Stimulated activated CD8-positive, alpha-beta memory T cell treated with anti-CD3 and anti-CD28 coated beads, Interleukin-2, amount 100 ng/mL, for 48 hours (primary cell): ENCODE measurements at places on chromosomes 16 and 17.

DNA sequence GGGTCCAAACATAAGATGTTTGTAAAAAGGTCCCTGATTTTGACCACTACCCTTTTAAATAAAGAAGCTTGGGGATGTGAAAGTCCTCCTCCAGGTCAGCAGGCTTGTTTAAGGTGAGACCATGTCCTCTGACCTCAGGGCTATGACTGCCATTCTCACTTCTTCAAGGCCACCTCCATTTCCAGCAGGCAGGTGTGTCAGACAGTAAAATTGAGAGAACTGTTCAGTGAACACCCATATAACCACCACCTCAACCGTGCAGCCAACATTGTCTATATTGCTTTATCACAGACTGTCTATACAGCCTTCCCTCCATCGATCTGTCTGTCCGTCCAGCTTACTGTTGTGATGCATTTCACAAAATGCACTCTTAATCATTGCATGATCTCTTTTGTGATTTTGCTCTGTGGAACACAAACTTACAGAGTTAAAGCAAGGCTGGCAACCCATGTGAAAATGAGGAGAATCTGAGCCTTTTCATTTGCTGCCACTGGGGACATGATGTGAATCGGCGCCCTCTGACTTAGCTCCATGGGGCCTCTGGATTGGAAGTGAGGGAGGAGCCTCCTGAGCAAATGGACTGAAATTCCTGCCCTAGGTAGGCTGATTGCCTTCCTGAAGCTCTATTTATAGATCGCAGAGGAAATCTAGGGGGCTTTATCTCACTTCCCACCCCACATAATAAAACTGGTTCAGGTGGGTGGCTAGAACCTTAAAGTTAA, 53.8 kb downstream of the ZNRF1 start:
- DNase-seq, result no peak

GRCh38 chr16:5314377-5314776, 216.8 kb upstream of the EEF2KMT start:
- no peak for DNase-seq

DNA sequence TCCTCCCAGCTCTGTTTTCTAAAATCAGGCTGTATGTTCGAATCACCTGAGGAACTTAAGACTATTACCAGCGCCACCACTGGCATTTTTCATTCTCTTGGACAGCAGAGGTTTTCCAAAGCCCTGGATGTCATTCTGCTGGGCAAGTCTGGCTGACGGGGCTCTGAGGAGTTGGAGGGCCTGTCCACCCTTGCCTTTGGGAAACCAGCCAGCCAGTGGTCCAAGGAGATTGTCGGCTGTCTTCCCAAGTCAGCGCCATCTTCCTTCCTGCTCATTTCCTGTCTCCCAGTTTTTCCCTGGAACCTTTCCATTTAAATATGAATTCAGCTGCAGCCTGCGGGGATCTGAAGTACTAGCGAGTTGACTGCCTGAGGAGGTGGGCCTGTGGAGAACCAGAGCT, 258.3 kb downstream of the PRKCA start:
- no peak for DNase-seq

DNA sequence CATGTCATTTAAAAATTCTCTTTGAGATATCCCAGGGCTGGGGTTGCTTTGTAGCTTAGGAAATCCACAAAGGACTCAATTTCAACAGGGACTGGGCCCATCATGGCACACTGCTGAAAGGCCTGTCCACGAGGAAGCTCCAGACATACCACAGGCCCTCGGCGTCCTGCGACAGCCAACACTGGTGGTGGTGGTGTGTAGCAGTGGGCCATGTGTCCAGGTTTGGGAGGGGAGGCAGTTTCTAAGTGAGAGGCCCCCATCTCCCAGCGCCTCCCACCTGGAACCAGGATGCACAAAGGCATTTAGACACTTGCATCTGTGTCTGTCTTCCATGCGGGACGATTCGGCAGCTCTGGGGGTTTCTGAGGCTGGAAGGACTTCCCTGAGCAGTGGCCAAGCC, 65.2 kb upstream of the ZNF423 start:
- no peak for DNase-seq

GRCh38 chr17:66633317-66633965, 201.5 kb upstream of the CACNG5 start:
- peak; percentile 27 for DNase-seq

- no peak for DNase-seq
Observed at GRCh38 chr17:57138956-57139576, 54.0 kb downstream of the AKAP1 start.

DNA sequence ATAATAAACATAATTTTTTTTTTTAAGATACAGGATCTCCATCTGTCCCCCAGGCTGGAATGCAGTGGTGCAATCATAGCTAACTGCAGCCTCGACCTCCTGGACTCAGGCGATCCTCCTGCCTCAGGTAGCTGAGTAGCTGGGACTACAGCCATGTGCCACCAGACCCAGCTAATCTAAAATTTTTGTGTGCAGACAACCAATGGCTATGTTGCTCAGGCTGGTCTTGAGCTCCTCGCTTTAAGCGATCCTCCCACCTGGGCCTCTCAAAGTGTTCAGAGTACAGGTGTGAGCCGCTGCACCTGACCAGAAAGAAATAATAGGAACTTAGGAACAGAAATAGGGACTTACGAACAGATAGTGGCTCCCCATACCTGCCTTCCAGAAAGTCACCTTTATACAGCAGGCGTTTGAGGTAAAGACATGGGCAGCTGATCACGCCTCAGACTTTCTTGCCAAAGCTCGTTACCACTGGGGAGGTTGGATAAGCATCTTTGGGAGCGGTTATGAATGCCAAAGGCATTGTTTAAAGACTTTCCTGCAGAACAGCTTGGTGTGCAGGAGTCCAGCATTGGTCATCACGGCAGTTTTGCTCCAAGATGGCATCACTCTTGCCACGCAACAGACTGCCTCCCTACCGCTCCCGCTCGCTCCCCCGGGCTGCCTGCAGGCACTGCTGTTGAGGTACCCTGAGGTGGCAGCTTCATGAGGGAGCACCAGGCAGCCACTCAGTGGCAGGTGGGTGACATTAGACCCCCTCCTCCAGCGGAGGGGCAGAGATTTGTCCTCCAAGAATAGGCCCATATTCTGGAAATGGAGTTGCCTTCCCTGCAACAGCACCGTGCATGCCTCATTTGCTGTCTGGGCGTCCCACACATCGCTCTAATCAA, 13.6 kb downstream of the COX4I1 start:
- DNase-seq, result no peak
